Femur (tissue), 1 donor: ENCODE measurements at places on chromosomes 7 and 10.

- peak; percentile 43 for DNase-seq
Observed at GRCh38 chr10:75283078-75283670, 47.4 kb upstream of the COMTD1 start.

DNA sequence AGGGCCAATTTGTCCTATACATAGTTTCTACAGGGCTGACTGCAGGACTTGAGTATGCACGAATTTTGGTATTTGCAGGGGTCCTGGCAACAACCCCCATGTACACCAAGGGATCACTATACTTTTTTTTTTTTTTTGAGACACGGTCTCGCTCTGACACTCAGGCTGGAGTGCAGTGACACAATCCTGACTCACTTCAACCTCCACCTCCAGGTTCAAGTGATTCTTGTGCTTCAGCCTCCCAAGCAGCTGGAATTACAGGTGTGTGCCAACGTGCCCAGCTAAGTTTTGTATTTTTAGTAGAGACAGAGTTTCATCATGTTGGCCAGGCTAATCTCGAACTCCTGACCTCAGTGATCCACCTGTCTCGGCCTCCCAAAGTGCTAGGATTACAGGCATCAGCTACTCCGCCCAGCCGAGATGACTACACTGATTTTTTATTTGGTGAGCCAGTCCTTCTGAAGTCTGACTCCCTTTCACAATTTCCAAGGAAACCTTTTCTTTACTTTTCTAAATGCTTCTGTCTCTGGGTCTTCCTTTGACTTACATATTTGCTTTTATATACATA lies 19.8 kb downstream of the CFAP70 start:
- DNase-seq, result no peak

DNA sequence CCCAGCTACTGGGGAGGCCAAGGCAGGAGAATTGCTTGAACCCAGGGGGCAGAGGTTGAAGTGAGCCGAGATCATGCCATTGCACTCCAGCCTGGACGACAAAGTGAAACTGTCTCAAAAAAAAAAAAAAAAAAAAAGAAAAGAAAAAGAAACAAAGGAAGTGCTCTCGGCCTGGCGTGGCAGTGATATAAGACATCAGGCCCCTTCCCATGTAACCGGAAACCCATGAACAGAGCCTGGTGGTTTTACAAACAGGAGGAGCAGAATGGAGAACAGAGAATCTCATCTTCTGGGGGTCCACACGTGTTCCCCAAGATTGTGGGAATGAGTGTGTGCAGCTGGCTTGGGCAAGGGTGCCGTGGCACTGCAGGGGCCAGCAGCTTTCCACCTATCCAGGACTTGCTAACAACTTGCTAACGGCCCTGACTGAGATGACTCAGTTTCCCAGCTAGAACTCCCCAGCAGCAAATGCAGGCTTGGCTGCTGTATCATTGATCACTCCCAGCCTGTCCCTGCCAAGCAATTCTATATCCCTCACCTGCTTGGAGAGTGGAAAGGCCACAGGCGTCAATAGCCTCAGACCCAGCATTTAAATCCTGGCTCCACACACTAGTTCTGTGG lies 103.0 kb downstream of the COL26A1 start:
- DNase-seq, result no peak

DNA sequence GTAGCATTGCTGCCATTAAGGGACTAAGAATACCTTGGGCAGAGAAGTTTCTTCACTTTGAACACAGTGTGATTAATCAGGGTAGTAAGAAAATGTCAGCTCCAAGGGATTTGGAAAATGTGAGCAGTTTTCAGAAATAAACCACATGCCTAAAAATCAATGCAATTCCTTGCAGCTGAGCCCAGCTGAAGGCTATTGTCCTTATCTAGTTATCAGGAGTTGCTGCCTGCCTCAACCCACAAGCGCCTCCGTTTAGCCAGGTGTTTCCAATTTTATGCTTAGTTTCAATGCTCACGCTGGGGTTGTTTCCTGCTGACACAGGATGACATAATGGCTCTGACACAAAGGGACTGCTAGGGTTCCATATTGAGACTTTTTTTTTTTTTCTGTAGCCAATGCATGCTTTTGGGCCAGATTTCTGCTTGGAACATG lies 132.3 kb upstream of the ANK3 start:
- DNase-seq, result no peak

- DNase-seq, result no peak
Observed at GRCh38 chr7:51158211-51158610, 158.4 kb downstream of the COBL start.

- no peak for DNase-seq
Observed at GRCh38 chr10:104581884-104582601, 59.0 kb upstream of the SORCS3 start.

DNA sequence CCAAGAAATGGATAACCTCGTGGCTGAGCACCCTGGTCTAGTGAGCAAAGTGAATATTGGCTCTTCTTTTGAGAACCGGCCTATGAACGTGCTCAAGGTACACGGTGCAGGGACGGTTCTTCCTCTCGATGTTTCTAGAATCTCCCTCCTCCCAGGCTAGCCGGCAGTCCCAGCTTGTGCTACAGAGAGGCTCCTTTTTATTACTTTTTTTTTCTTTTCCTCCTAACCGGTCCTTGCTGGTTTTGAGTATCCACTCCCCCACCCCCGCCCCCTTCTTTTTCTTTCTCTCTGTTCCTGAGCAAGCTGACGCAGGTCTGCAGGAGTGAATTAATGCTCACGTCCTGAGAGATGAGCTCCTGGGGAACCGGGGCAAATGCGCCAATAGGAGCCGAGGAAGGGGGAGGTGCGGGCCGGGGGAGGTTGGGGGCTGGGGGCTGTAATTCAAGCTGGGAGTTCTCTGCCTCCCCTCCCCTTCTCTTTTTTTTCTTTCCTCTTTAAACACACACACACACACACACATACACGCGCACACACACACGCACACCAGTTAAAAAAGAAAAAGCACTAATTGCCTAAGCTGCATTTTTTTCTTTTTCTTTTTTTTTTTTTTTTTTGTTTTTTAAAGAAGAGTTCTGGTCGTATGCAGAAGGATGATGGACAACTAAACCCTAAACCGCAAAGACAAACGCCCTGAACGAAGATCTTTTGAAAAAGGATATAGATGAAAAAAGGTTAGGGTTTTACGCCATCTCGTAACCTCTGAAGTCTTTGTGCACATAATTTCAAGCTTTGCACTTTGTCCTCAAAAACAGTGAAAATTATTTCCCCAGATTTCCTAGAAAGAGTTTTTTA lies 6.6 kb downstream of the CPA2 start:
- peak; percentile 93 for DNase-seq

DNA sequence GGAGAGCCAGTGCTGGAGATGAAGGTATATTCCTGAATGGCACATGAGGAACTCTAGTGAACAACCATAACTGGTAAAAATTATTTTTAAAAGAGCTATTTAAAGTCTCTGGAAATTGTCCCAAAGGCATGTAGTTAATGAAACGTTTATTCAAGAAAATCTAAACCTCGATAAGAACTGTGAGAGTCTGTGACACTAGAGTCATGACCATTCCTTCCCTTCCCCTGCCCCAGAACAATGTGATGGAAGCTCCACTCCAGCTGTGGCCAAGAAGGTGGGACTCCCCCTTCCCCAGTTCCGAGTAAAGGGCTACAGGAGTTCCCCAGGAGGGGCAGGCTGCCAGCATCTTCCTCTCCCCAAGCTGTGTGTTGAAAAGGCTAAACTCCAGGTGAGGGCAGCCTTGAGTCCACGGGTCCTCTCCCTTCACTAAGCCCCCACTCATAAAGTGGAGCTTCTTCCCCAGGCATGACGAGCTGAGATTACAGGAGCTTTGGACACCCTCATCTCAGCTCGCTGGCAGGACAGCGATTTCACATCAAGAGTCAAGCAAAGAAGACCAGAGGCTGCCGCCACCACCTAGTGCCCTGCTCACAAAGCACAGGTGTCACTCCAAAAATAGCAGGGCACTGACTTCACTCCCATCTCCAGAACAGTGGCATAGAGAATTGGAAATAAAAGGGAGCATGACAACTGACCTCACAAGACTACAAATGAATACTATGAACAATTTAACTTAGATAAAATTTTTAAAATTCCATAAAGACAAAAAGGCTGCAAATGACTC lies 68.5 kb downstream of the NHLRC2 start:
- DNase-seq, result no peak

GRCh38 chr7:5997210-5997808 lies 11.5 kb downstream of the PMS2 start:
- DNase-seq, result peak; percentile 64
